ENCODE measurements at places on chromosomes 2 and 18.

GRCh38 chr2:232444409-232445148 is 11.4 kb upstream of the ALPI start:
- DNase-seq, result no peak

- DNase-seq, result peak; percentile 9
Measured at GRCh38 chr2:61926531-61927477, 21.3 kb downstream of the COMMD1 start.

DNA sequence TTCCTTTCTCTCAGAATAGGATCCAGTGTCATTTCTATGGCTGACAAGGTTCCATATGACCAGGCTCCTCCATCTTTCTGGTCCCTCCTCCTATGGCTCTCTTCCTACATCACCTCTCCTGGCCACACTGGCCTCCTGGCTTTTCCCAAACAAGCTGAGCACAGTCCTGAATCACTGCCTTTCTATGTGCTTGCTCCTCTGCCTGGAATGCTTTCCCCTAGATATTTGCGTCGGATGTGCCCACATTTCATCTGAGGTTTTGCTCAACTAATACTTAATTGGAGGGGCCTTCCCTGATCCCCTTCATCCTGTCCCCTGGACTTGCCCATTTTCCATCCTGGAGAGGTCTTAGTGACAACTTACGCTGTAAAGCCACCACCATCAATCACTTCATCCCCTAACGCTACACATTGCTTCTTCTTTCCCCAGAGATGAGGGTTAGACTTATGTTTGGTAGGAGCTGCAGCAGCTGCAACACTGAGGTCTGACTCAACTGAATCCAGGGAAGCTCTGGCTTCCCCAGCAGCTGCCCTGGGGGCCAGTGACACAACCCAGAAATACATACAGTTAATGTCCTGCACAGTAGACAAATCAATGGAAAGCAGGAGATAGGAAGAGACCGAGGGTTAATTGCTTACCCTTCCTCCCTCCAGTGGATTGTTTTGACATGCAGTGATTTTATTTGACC is 42.9 kb downstream of the QPCT start:
- no peak for DNase-seq

DNA sequence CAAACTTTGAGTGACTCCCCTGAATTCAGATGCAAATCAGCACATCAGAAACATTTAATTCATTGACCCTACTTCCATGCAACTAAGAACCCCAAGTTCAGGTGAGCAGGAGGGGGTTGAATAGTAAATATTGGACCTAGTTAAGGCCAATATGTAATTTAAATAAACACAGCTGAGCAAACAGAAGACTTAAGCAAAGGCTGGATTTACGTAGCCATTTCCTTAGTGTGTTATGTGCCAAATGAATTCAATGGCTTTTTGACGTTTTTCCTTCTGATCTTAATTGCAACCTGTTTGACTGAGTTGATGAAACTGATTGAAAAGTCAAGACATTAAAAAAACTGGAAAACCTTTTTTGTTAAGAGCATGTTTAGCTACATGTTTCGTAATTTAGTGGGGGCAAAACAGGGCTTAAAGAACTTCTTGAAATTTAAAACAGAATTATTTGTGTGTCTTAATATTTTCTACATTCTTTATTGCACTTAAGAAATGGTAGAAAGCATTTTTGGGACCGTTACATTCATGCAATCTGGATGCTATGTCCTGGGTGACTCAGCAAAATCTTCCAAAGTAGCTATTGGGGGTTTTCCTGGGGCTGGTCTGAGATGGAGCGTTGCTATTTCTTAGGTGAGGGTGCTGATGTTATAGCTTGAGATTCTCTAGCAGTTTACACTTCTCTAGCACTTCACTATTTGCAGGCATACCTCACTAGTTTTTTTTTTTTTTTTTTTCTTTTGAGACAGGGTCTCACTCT is 25.5 kb upstream of the KCNE4 start:
- DNase-seq, result no peak

DNA sequence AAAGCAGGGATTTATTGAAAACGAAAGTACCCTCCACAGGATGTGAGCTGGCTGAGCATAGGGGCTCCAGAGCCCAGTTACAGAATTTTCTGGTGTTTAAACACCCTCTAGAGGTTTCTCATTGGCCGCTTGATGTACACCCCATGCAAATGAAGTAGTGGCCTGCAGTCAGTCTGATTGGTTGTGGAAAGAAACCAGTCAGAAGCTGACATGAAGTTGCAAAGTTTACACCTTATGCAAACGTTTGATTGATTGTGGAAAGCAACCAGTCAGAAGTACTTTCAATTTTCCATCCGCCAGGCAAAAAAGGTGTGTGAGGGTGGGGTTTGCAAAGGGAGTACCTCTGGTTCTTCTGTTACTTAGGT is 62.3 kb downstream of the VWA3B start:
- DNase-seq, result no peak

DNA sequence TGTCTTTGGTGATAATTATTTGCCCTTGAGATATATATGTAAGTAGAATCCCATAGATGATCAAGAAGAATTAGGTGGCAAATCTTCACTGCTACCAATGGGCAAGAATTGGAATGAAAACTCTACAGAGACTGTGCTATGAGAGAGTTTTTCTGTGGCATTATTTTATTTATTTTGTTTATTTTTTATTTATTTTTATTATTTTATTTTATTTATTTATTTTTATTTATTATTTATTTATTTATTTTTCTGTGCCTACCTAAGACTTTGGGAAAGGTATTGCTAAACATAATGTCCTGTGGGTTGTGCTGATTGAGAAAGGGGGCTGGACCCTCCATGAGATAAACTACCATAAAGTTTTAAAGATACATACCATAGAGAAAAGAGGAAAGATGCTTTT is 16.6 kb upstream of the NR4A2 start:
- DNase-seq, result no peak

- DNase-seq, result no peak
Measured at GRCh38 chr2:155930312-155930711, 402.2 kb downstream of the NR4A2 start.

DNA sequence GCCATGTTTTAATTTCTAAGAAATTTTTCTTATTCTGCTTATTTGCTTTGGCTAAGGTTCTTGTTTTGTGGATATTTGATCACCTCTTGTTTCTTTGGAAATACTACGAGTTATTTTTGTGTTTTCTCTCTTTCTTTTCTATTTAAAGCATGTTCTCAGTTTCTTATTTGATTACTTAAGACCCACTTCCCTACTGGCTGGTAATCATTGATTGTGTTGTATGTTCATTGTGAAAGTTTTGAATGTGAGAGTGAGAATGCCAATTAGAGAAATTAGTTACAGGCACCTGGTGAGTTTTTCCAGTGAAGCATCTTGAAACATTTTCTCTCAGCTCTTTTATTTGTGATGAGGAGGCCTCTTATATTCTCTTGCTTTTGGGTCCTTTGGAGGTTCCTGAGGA is 226.7 kb upstream of the MC4R start:
- no peak for DNase-seq
